ENCODE measurements at places on chromosomes 13 and 19.

- peak; percentile 67 for DNase-seq
Observed at GRCh38 chr19:43469160-43469480, 3.7 kb upstream of the LYPD3 start.

- no peak for DNase-seq
Observed at GRCh38 chr19:44848812-44849447, 2.8 kb downstream of the NECTIN2 start.

- no peak for DNase-seq
Observed at GRCh38 chr13:55517312-55517711, 1623.4 kb upstream of the PRR20A start.

GRCh38 chr13:22690756-22691155 lies 490.0 kb upstream of the SGCG start:
- no peak for DNase-seq

DNA sequence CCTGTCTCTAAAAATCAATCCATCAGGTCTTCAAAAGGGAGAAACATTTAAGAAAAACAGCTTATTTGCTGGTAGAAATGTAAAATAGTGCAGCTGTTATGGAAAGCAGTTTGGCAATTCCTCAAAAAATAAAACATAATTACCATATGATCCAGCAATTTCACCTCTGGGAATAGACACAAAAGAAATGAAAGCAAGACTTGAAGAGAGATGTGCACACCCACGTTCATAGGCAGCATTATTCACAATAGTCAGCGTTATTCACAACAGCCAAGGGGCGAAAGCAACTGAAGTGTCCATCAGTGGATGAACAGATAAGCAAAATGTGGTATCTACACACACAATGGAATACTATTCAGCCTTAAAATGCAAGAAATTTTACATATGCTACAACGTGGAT lies 45.1 kb upstream of the DOCK9 start:
- no peak for DNase-seq

DNA sequence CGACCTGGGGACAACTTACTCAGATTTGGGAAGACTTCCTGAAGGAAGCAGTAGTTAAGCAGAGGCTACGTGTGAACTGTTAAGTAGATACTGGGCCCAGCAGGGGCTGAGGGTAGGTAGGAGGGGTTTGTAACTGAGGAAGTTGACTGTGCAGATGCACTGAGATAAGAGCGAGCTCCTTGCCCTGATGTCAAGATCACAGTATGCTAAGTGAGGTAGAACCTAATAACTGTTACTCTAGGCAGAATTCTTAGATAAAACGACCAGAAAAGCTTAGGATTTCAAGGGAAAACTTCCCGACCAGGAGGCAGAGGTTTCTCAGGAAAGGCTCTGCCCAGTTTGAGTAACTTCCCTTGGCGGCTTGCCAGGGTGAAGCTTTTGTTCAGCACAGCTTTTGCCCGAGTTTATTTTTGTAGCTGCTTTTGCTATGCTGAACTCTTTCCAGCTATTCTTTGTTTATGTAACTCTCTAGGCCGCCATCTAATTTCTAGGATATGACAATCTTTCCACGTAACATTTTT lies 632.1 kb downstream of the DIAPH3 start:
- peak; percentile 4 for DNase-seq

DNA sequence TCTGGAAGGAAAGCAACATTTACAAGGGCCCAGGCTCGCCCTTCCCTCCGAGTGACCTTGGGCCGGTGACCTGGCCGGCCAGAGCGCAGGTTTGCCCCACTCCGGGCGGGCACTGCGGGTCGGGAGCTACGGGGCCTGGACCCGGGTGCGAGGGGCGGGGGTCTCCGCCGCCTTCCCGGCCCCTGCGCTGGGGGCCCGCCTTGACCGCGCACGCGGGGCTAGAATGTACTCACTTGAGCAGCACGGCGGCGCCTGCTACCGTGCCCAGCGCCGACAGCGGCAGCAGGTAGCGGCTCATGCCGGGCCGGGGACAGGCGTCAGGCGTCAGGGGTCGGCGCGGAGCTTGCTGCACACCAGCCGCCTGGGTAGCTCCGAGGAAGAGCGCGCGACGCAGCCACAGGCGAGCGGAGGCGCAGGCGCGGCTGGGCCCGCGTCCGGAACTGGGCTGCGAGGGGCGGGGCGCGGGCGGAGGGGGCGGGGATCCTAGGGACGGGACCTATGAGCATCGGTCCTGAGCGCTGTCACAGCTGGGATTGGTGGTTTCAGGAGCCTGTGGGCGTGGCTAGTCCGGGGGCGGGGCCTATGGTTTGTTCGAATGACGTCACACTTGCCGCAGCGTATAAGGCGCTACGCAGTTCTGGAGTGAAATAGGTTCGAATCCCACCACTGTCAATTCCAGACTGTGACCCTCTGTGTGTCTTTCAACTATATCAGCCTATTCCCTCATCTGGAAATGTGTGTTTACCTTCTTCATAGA lies at the start of gene RDH13:
TSS of gene RDH13 (minus strand) at position 414 of the 757 bp plus-strand sequence. CDS start at position 298, 116 bp downstream.
- peak; percentile 96 for DNase-seq

DNA sequence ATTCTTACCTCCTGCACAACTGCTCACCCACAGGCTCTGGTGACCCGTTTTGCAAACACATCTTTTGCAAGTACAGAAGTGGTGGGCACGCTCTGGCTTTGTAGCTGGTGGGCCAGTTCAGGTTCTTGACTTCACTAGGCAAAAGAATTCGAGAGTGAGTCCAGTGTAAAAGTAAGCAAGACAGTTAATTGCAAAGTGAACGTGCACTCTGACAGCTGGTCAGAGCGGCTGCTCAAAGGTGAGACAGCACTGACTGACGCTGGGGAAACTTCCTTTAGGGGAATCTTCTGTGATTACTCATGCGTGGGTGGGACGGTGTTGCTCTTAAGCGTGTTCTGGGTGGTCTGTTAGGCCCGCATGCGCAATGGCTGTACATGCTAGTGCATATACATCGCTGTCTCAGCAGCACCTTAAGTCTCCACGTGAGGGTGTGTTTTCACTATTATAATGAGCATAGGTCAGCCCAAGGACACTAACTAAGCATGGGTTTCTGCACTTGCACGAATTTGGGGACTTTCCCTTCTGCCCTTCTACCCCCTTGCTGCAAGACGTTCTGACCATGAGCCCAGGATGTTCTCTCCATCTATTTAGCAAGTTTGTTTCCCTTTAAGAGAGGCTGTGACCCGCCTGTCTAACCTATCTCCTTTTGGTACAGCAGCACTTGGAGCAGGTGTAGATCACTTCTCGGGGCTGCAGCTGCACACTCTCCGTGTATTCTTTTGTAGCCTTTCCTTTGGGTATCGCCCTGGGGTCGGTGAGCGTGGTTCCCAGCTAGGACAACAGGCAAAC lies 30.2 kb upstream of the CD33 start:
- no peak for DNase-seq

DNA sequence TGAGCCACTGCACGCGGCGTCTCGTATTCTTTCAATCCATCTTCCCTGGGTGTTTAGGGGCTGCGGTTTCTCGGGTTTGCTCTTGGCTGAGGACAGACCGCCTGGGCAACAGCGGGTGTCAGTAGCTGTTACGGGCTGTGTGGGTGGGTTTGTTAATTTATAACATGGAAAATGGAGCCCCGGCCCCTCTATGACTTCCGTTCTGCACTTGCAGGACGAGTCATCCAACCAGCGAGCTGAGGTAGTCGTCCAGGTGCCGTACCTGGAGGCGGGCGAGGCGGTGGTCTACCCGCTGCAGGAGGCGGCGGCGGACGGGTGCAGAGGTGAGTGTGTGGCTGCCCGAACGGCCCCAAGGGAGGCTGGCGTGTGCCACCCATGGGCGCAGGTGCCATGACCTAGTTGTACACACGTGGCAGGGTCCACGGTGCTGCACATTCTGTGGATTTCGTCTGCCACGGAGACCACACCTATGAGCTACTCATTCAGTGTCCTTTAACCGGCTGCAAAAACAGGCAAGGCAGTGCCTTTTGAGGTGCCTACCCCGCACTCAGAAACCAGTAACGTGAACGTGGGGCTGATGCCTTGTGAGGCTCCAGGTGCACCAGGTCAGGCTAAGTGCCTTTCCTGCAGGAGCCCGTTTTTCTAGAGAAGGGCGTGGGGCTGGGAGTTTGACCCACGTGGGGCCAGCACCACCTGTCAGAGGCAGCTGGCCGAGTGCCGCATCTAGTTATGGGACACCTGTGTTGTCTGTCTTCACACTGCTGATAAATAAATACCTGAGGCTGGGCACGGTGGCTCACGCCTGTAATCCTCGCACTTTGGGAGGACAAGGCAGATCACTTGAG lies 10.9 kb downstream of the POLR2E start:
- DNase-seq, result no peak

DNA sequence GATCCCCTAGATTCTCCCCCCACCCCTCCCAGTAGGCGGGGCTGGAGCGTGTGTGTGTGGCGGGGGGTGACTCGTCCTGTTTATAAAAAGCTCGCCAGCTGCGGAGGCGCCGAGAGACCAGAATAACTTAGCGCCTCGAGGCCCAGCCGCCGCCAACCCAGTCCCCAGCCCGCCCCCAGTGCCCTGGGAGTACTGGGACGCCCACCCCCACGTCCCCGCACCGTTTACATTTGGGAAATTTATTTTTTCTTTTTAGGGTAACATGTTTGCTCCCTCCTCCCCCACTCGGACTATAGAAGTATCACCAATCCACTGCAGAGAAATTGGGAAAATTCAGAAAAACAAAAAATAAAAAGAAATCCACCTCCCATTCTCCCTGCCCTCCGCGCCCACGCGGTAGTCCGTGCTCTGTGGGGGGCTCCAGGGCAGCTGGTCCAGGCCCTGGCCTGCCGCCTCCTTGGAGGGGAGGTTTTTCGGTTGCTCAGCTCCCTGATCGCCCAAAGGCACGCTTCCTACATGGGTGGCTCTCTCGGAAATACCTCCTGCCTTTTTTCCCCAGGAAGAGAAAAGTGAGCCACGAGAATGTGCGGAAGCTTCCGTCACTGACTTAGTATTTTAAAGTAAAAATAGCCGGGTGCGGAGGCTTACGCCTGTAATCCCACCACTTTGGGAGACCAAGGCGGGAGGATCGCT lies 1.5 kb upstream of the RAB3A start:
- peak; percentile 24 for DNase-seq

- no peak for DNase-seq
Observed at GRCh38 chr13:100517135-100517534, 71.5 kb downstream of the GGACT start.

GRCh38 chr13:75935805-75936204 lies 299.7 kb downstream of the LMO7 start:
- DNase-seq, result no peak
